Karpas-422 (cell line): ENCODE measurements at places on chromosomes 5 and 9.
A peak's percentile ranks its signal among the peaks of the same experiment; 100 is the strongest.

- peak overlapping the region; percentile 41 for H3K27ac ChIP-seq
- no peaks in the 10 kb centered on the region for H3K27me3 ChIP-seq
- H3K4me3 ChIP-seq = no peak overlapping the region
- peak; percentile 60 for DNase-seq
These were observed 14.7 kb downstream of the PITX1 start for GRCh38 chr5:135019314-135019713.

DNA sequence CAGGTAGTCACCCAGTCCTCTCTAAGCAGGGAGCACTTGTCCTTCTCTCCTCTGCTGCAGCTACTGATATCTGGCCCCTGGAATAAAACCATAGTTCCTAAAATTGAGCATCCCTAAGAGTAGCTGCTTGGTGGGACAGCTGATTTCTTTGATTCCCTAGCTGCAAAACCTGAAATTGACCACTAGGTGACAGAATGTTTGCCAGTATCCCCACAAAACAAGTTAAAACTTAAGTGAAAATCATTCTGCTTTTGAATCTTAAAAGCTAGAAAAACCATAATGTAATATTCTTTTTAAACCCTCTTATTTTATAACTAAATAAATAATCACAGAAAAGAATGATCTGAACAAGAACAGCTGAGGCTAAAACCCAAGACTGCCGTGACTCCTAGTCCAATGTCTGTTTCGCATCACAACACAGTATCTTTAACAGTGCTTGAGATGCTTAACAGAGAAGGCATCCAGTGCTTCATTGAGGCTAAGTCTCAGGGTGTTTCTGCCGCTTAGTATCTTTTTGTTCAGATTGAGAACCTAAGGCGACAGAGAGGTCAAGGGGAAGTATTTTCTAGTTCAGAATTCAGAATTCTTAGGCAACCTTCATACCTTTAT, 24.4 kb upstream of the TAL2 start:
- H3K27ac ChIP-seq = peak overlapping the region; percentile 78
- peaks cover 67% of the 10 kb centered on the region for H3K4me1 ChIP-seq
- 0 out of 2 replicates have a peak overlapping the region, but pooled peaks have one; percentile 28 for H3K4me3 ChIP-seq
- no peaks in the 10 kb centered on the region for H3K36me3 ChIP-seq
- H3K27me3 ChIP-seq = no peaks in the 10 kb centered on the region

DNA sequence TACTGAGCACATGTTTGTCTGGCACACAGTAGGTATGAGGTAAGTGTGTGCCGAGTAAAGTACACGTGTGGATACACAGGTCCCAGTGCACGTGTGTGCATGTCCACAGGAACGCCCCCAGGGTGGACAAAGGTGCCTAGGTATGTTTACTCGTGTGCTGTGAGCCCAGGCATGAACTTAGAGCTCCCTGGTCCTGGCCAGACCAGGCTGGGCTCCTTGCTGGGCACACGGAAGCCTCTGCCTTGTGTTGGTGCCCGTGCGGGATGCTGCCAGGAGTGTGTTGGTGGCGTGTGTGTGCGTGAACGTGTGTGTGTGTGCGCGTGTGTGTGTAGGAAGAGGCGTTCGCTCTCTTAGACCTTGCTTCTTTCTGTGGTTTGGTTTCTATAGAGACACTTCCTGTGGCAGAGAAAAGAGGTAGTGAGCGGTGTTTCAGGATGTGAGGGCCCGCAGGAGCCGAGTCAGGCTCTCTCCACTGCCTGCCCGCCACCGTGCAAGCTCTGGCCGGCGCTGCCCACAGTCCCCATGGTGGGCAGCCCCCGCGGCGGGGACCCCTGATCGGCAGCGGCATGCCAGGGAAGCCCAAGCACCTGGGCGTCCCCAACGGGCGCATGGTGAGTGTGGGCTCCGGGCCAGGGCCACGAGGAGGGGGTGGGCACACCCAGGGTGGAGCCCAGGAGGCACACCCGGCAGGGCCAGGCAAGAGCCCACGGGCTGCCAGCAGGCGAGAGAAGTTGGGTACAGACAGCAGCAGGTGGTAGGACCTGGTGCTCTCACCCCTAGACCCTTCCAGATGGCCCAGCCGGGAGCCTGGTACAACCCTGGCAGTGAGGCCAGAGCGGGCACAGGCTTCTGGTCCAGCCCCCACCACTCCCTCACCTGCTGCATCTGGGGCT, at the start of gene RGS14:
TSS of gene RGS14 (plus strand) at position 466 of the 893 bp plus-strand sequence. CDS start at position 567, 101 bp downstream.
- peaks cover 47% of the 10 kb centered on the region for H3K4me1 ChIP-seq
- H3K27ac ChIP-seq = peak within 1 kb of the TSS; percentile 67
- peak within 1 kb of the TSS; percentile 92 for H3K4me3 ChIP-seq
- H3K36me3 ChIP-seq = no peaks in the 10 kb centered on the region; the same call in 1 of the 2 replicates

- H3K36me3 ChIP-seq = peaks cover 76% of the 10 kb centered on the region
- no peak overlapping the region for H3K27ac ChIP-seq
- no peak for DNase-seq
- no peaks in the 10 kb centered on the region for H3K27me3 ChIP-seq
These were observed 13.8 kb downstream of the CNTRL start for GRCh38 chr9:121088576-121088975.

DNA sequence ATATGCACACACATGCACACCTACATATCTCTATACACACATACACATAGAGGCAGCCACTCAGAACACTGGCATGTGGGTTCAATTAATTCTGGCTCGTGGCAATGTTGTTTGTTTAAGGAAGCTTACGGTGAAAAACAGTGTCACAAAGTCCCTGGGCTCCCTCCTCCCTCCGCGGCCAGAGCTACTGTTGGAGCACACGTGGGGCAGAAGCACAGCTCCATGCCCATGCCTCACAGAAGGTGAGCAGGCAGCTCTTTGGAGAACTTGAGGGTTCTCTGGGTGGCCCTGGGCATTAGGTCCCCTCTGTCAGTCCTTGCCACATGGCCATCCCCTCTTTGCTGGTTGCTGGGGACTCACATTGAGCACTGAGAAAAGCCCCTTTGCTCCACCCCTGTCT, 107.5 kb downstream of the GADD45G start:
- H3K36me3 ChIP-seq = no peaks in the 10 kb centered on the region
- H3K27ac ChIP-seq = no peak overlapping the region
- DNase-seq = no peak
- no peak overlapping the region for H3K4me3 ChIP-seq

DNA sequence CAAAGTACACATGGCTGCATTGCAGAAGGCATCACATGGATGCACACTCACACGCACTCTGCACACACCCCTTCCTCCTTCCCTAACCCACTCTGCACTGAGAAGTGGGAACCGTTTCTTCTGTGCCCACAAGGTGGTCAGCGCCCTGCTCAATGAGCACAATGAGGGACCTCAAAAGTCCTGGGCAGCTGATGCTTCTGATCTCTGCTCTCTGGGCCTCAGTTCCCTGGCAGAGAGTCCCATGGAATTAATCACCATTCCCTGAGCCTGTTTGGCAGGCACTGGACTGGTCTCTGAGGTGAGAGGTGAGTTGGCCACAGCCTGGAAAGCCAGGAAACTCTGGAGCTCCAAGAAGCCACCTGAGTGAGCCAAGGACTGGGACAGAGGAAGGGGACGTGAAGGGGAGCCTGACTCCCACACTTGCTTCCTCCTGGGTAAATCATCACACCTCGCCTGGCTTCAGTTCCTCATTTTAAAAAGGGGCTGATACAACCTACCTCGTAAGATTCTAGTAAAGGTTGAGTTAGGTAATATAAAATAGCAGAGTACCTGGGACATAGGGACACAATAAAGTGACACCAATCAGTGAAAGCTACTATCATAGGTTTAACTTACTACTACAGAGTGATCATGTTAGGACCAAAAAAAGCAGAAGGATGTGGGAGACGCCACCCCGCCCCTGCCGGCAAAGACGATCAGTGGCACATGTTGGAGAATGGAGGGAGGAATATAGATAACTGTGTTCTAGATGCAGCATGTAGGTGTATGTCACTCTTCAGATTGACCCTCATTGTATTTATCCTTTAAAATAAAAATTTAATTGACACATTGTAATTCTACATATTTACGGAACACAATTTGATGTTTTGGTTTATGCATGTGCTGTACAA, 21.1 kb upstream of the IGFBPL1 start:
- H3K27ac ChIP-seq = no peak overlapping the region

- no peaks in the 10 kb centered on the region for H3K4me1 ChIP-seq
- DNase-seq = no peak
- H3K36me3 ChIP-seq = no peaks in the 10 kb centered on the region
- H3K27ac ChIP-seq = no peak overlapping the region
These were observed 219.4 kb downstream of the MSX2 start for GRCh38 chr5:174943785-174944184.

- DNase-seq = peak; percentile 84
- H3K27ac ChIP-seq = no peak overlapping the region
- H3K27me3 ChIP-seq = no peaks in the 10 kb centered on the region
- no peaks in the 10 kb centered on the region for H3K36me3 ChIP-seq
These were observed 79.6 kb downstream of the PDE4D start for GRCh38 chr5:59813761-59814536.

GRCh38 chr5:38443390-38443789, 113.1 kb downstream of the LIFR start:
- no peak for DNase-seq
- H3K27me3 ChIP-seq = no peaks in the 10 kb centered on the region
- H3K36me3 ChIP-seq = no peaks in the 10 kb centered on the region
- no peaks in the 10 kb centered on the region for H3K4me1 ChIP-seq
